ENCODE measurements at places on chromosomes 3 and 15.

GRCh38 chr15:70096215-70097062 lies 1.3 kb downstream of the TLE3 start:
- peak; percentile 88 for DNase-seq

DNA sequence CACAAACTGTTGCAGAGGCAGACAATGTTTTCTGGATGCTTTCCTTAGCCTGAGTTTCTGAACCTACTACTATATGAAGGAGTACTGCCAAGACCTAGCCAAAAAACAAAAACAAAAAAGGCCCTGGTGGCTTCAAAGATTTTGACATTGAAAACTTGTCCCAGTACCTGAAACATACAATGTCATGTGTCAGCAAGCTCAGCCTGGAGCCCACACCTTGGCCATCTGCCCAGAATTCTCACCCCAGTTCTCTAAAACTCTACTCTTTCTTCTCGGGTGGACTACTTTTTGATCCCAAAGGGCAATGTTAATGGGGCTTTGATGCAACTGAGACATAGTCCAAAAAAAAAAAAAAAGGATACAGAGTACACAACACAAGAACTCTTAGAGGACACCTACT lies 81.4 kb downstream of the FAM174B start:
- DNase-seq, result no peak

DNA sequence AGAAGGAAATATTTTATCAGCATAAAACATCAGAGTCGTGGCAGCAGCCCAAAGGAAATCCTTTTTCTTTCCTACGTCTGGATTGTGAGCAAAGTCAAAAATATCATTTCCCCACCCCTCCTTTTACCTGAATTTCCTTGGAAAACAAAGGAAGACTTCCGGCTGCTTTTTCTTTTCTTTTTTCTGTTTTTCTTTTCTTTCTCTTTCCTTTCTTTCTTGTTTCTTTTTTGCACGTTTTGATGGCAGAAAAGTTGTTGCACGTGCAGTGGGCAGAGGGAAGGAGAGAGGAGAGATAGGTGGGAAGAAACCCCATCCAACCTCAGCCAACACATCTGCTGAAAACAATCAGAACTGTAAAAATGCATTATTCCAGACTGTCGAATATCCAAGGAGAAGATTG lies 544 bp upstream of the MYO1E start:
- DNase-seq, result no peak

- peak; percentile 96 for DNase-seq
Measured at GRCh38 chr3:134364061-134364935, 9.9 kb downstream of the AMOTL2 start.

- DNase-seq, result no peak
Measured at GRCh38 chr15:84909782-84910181, 25.3 kb downstream of the SLC28A1 start.

DNA sequence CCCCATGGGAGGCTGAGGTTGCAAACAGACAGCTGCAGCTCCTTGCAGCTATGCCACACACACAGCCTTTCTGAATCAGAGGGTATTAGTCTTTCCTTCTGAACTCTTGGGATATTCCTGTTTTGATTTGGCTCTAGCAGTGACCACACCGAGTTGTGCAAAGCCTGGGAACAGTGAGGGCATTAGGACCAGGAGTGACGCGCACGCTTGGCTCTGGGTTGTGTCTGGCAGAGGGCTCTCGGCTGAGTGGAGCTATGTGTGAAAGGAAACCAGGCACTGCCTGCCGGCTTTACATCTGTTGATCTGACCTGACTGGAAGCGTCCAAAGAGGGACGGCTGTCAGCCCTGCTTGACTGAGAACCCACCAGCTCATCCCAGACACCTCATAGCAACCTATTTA lies at the start of gene GALNT15:
Gene GALNT15, plus strand, starts transcription at position 292 of the 400 bp plus-strand sequence. CDS start 472 bp downstream, outside the sequence.
- DNase-seq, result peak; percentile 43

DNA sequence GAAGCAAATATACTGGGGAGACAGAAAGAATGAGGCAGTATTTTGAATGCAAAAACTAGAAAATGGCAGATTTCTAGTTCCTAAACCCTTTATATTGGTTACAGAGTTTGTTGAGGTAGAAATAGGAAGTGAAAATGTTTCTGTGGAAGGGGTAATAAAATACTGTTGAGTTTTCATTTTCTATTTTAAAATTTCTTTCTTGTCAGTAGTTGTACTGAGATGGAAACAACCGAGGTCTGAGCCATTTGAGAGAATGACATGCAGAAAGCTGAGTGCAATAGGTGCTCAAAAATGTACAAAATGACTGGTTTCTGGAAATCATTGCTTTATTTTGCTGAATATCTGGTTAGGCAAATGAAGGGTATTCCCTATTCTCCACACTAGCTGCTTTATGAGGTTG lies 361.4 kb downstream of the CHL1 start:
- no peak for DNase-seq

GRCh38 chr3:28792604-28793003 lies 444.0 kb upstream of the AZI2 start:
- no peak for DNase-seq

GRCh38 chr3:46440531-46441294 lies 24.0 kb downstream of the LTF start:
- no peak for DNase-seq

DNA sequence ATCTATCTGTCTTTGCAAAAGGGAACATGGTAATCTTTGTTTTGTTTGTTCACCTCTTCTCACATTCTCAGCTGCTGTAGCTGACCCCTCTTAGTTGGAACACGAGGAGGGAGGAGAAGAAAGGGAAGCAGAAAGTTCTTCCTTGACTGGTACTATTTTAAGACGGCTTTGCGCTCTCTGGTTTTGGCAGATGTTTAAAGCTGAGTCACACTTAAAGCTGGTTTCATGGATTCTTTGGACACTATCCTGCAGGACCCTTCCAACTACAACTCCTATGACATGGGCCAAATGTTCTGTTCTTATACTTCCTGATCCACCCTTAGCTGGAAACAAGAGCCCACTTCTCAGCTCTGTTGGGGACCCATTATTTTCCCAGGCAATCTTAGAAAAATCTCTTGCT lies 40.6 kb upstream of the FXR1 start:
- DNase-seq, result no peak

DNA sequence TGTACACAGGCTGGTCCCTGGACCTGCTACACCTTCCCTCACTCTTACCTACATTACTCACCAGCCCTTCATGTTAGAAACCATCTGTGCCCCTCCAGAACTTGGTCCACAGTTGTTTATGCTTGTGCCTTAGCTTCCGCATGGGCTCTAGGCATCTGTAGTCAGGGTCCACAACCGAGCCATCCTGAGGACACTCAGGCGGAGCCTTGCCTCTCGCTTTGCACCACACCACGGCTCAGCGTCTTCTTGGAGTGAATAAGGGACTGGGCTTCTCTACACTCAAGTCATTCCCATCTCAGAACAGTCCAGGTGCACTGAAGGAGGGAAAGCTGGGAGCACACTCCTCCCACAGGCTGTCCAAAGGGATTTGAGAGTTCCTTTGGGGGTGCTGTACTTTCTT lies 97.8 kb downstream of the HMG20A start:
- DNase-seq, result peak; percentile 23

GRCh38 chr15:31275331-31276262 lies 51.0 kb upstream of the KLF13 start:
- DNase-seq, result peak; percentile 42

- no peak for DNase-seq
Measured at GRCh38 chr15:45498701-45499100, 23.9 kb downstream of the SLC30A4 start.

GRCh38 chr3:69332934-69333333 lies 53.0 kb downstream of the FRMD4B start:
- DNase-seq, result no peak

- DNase-seq, result no peak
Measured at GRCh38 chr3:20072422-20072821, 32.2 kb downstream of the KAT2B start.

GRCh38 chr3:13533885-13534301 lies 15.0 kb upstream of the FBLN2 start:
- DNase-seq, result no peak

GRCh38 chr15:40787344-40787841 lies 17.6 kb downstream of the C15orf62 start:
- no peak for DNase-seq

DNA sequence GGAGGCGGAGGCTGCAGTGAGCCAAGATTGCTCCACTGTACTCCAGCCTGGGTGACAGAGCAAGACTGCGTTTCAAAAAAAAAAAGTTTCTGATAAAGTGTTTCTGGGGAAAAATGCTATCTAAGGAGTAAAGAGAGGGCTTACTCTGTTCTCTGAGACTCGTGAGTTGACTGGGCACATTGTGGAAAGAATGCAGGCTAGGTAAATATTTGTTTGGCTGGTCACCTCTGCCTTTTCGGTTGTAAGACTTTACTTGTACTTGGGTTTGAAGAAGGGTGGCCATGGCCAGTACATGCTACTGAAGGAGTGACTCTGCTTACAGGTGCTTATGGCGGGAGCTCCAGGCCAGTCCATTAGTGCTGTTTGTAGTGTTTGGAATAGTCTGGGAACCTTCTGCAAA lies 68.7 kb downstream of the RUBCN start:
- no peak for DNase-seq

- DNase-seq, result no peak
Measured at GRCh38 chr3:17905996-17906395, 163.6 kb upstream of the TBC1D5 start.

- no peak for DNase-seq
Measured at GRCh38 chr3:99418709-99419108, 219.7 kb upstream of the COL8A1 start.

DNA sequence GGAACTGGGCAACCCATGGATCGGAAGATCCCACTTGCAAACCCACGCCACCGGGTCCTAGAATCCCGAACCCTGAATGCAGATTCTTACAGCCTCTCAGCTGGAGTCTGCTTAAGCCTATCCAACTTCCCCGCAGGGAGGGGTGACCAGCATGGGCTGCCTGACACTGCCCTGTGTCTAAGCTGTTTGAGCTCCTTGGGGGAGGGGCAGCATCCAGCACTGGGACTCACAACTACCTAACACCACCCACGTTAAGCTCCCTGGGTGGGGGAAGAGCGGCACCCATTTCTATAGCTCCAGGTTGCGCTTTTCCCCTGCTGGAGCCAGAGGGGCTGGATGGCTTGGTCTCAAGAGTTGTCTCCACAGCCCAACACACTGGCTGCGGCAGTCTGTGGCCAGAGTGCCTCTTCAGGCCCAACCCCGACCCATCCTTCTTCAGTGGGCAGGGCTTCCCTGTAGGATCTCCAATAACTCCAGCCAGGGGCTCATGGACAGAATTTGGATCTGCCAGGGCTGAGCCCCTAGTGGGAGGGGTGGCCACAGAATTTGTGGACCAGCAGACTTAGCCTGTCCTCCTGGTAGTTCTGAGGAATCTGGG lies 649.2 kb downstream of the TUSC7 start:
- DNase-seq, result peak; percentile 45

- DNase-seq, result no peak
Measured at GRCh38 chr3:135908225-135908624, 57.3 kb upstream of the PPP2R3A start.

DNA sequence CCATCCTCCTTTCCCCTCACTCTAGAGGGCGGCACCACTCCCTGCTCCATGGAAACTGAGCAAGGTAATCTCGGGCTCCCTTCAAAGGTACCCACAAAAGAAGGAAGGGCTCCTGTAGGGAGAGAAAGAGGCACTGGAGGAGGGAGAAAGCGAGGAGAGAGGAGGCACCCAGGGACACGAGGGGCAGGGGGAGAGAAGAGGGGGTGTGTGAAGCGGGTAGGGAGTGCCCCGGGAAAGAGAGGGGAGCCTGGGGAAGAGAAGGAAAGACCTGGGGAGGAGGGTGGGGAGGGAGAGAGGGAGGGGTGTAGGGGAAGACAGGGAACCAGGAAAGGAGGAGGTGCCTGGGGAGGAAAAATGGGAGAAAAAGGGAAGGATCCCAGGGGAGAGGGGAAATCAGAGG lies 523 bp downstream of the VILL start:
- DNase-seq, result peak; percentile 33

DNA sequence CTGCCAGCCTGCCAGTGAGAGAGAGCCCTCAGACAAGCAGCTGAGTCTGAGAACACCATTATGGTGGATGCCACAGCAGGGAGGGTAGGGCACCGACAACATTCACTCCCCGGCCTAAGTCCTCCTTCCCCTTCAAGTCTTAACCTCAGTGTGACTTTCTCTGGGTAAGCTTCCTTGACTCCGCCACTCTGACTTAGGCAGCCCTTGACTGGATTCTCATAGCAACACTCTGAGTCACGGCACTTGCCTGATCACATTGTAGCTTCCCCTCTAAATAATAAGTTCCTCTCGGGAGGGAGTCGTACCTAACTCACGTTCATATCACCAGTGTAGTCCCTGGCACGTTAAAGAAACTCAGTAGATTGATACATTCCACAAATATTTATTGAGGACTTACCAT lies 180.5 kb downstream of the FOXB1 start:
- DNase-seq, result no peak

- no peak for DNase-seq
Measured at GRCh38 chr3:127471142-127471541, 119.4 kb downstream of the TPRA1 start.

GRCh38 chr3:120089089-120089488 lies 5.2 kb downstream of the GSK3B start:
- no peak for DNase-seq

GRCh38 chr3:70518356-70518755 lies 205.9 kb upstream of the MDFIC2 start:
- no peak for DNase-seq

DNA sequence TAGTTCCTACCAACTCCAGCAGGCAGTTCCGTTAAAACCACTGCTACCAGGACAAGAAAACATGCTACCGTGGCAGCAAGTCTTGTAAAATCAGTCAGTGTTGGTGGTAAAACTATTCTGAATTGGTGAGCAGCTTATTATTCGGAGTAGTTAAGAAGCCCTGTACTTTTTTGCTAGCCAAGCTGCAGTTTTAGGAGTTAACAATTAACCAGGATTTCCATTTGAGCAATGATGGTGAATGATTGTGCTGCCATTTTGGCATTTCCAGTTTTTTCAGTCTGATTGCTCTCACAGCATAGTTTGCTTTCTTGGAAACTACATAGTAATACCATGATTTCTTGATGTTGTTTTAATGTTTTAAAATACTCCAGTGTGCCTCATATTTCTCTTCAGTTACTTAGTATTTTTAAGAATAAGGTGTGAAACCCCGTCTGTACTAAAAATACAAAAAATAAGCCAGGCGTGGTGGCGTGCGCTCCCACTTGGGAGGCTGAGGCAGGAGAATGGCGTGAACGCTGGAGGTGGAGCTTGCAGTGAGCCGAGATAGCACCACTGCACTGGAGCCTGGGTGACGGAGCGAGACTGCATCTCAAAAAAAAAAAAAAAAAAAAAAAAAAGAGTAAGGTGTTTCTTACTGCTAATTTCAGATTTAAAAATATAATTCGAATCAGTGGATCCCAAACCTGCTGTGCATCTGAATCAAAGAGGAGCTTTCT lies 43.8 kb upstream of the SCAANT1 start:
- no peak for DNase-seq
